ENCODE measurements at places on chromosomes 6 and 20.

DNA sequence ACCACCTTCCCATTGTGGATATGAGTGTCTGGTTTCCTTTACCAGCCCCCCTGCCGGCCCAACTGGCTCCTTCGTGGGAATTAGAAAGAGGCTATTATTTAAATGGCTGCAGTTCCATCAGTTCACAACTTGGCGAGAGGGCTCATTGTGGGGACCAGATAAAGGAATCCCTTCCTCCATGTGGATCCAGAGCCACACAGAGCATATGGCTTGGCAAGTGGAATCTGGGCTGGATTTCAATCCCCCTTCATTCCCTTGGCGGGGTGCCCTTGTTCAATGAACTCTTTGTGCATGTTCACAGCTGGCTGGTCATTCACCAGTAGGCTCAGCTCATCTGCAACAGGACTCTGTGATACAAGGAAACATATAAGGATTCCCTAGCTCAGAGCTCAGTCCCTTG, 140.6 kb downstream of the OPN5 start:
- DNase-seq: peak; percentile 48

- no peak for DNase-seq
These were observed 81.2 kb upstream of the MAN1A1 start for GRCh38 chr6:119430805-119431204.

DNA sequence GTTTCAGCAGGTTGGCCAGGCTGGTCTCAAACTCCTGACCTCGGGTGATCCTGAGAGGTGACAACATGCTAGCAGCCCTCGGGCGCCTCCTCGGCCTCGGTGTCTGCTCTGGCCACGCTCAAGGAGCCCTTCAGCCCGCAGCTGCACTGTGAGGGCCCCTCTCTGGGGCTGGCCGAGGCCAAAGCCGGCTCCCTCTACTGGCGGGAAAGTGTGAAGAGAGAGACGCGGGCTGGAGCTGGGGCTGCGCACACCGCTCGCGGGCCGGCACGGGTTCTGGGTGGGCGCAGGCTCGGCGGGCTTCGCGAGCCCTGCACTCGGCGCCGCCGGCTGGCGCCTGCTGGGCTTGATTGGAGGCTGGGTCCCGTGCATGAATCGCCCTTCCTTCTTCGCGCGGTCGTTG, 80.8 kb upstream of the RBM24 start:
- DNase-seq: no peak

DNA sequence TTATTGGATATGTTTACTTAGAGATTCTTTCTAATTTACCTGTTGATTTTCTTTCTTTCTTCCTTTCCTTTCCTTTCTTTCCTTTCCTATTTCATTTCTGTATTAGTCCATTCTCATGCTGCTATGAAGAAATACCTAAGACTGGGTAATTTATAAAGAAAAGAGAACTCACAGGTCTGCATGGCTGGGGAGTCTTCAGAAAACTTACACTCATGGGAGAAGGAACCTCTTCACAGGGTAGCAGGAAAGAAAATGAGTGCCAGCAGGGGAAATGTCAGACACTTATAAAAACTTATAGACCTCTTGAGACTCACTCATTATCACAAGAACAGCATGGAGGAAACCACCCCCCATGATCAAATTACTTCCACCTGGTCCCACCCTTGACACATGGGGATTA, 40.8 kb downstream of the HDAC2 start:
- no peak for DNase-seq

- DNase-seq: no peak
These were observed 1.3 kb downstream of the PDYN start for GRCh38 chr20:1992359-1993110.

- DNase-seq: peak; percentile 51
These were observed 331.8 kb downstream of the RIMS1 start for GRCh38 chr6:72218125-72218524.

DNA sequence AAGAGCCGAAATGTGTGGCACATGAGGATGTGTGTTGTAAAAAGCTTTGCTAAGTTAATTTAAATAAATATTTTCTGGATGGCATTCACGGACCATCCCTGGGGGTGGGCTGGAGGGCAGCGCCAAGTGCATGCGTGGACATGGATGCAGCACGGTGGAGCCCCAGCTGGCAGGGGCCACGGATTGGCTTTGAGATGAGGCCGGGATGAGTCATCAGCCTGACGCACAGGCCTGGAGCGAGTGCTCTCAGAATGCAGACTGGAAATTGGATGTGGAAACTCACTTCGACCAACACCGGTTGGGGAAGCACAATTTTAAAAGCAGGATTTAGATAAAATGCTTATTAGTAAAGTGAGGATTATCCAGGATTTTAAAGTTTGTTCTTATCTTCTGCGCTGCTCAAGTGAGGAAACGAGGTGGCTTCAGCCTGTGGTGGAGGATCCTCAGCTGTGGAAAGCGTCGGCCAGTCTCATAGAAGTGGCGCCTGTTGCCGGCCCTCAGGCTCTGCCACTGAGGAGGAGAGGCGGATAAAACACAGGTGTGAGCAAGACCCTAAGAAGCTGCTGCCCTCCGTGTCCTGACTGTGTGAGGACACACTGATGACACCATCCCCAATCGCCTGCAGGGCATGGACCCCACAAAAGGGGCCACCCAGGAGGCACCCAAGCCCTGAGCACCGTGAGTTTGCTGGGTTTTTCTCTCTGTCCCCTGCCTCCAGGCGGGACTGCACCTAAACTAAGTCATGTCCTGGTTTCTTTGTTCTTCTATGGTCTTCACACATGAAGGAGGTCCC, 279.7 kb downstream of the CDH4 start:
- peak; percentile 84 for DNase-seq

GRCh38 chr6:112245511-112246203, 8.7 kb downstream of the LAMA4 start:
- DNase-seq: peak; percentile 87

- no peak for DNase-seq
These were observed 175.9 kb downstream of the ZDHHC14 start for GRCh38 chr6:157556671-157557430.

DNA sequence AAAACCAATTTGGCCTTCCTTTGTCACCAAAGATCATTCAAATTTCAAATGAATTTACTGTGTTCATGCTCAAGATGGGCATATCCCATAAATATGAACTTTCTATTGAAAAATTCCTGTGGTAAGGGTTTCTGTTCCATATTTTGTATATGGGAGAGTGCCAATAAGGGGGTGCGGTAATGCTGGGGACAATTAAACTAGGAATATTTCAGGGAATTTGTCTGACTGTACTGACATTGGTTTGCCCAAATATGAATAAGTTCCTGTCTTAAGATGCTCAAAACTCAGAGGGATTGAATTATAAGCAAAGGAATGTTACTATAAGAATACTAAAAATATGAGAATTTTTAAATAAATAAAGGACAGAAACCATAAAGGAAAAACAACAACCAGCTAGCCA, 553.0 kb upstream of the MARCKS start:
- DNase-seq: no peak

DNA sequence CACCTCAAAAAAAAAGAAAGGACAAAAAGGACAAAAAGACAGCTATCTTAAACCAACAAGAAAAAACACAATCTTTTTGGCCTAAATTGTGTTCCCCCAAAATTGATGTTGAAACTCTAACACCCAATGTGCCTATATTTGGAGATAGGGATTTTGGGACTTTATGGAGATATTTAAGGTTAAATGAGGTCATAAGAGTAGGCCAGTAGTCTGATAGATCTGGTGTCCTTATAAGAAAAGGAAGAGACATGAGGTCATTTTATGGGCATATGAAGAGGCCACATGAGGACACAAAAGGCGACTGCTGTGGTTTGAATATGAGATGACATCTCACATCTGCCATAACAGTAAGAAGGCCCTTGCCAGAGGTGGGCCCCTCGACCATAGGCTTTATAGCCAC, 49.5 kb downstream of the TRIM38 start:
- DNase-seq: no peak

- peak; percentile 69 for DNase-seq
These were observed 32.8 kb upstream of the GMPR start for GRCh38 chr6:16205377-16206144.

DNA sequence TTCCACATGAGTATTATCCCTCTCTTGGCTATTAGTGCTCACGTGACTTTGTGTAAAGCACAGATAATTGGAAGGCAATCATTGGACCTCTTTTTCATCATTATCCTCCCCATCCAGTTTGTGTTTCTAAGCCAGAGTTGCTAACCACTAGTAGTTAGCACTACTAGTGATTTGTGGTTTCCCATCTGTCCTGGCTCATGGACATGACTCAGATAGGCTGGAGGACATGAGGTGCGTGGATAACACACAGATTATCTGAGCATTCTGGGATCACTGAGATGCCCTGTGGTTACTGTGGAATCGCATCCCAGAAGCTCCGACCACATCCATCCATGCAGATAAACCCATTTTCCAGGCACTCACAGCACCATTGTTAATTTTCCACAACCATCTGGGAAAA, 123.8 kb upstream of the NAA20 start:
- no peak for DNase-seq

- no peak for DNase-seq
These were observed 9.2 kb downstream of the LY86 start for GRCh38 chr6:6597682-6598081.

GRCh38 chr6:156065849-156066248, 610.2 kb upstream of the NOX3 start:
- no peak for DNase-seq

DNA sequence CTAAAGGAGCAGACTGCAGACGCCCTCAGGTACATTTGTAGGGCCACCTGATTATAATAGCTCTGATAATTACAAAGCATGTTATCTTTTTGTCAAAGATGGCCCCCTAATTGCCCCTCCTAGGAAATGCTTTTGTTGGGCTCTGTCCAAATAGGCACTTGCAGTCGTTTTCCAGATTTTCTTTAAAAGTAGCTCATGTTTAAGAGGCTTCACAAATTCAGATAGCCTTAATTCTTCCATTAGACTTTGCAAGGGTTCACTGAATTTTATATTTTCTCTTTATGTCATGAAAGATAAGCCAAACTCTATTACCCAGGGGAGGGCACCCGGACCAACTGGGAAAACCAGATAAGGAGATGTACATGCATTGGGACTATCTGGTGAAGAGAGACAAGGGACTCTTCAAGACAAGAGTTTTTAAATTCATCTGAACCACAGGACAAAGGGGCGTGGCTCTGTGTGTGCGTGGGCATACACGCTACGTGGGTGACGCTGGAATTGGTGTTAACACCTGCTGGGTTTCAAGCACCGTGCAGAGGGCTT, 95.6 kb downstream of the TOX2 start:
- DNase-seq: no peak

GRCh38 chr6:33237741-33238140, 29.4 kb downstream of the RING1 start:
- no peak for DNase-seq

- peak; percentile 61 for DNase-seq
These were observed 480.2 kb upstream of the RNF217 start for GRCh38 chr6:124482071-124482491.

DNA sequence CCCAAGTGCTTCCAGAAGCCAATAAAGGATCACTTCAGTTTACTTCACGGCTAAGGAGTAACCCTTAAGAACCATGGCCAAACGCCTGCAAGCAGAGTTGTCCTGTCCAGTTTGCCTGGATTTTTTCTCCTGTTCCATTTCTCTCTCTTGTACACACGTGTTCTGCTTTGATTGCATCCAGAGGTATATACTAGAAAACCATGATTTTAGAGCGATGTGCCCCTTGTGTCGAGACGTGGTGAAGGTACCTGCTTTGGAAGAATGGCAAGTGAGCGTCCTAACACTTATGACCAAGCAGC, 2.5 kb downstream of the RFPL4B start:
- DNase-seq: no peak

GRCh38 chr6:65646544-65646943, 60.5 kb downstream of the EYS start:
- DNase-seq: no peak

- DNase-seq: no peak
These were observed 188.8 kb downstream of the TASP1 start for GRCh38 chr20:13449868-13450434.

- DNase-seq: no peak
These were observed 34.2 kb upstream of the GSTA4 start for GRCh38 chr6:53029257-53029656.

- DNase-seq: no peak
These were observed 101.1 kb downstream of the ZFAND3 start for GRCh38 chr6:37920667-37921066.

GRCh38 chr6:136793363-136793762, 1.1 kb upstream of the MAP3K5 start:
- no peak for DNase-seq

DNA sequence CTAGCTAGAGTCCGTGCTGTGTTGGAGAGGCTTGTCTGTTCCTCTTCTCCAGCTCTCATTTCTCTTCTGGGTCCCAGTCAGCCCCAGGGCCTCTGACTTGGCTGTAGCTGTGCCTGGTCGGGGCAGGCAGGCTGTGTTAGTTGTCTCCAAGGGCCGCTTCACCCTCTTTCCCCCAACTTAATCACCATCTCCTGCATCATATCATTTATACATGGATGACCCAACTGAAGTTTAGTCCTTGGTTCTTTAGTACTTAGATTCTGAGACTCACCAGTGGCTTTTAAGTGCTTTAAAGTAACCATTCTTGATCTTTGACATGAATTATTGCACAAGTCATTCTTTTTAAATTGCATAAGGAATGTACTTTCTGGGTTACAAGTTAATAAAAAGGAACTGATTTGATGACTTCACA, 127.3 kb downstream of the RTN4IP1 start:
- no peak for DNase-seq

GRCh38 chr20:49160057-49160929, 27.8 kb downstream of the STAU1 start:
- no peak for DNase-seq

GRCh38 chr20:63275825-63276224, 3.2 kb downstream of the ARFGAP1 start:
- DNase-seq: no peak

GRCh38 chr20:63441136-63442099, 31.0 kb downstream of the KCNQ2 start:
- no peak for DNase-seq

DNA sequence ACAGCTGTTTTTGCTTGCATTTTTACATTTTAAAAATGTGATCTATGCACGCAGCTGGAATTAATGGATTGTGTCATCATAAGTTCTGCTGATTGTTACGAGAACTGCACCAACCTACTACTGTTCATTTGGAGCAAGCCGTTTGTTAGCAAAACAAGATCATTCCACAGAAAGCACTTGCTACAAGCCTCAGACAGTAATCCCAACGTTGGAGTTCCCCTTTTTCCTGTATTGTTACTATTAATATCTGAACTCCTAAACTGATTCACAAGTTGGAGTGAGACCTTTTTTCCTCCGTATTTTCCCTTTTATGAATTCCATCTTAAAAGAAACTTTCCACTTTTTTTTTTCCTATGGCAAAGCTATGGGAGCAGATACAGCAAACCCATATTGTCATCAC, 3.5 kb downstream of the TENT5A start:
- no peak for DNase-seq
